ENCODE measurements at places on chromosomes 7 and 10.

- no peak for DNase-seq
These were observed 688.9 kb upstream of the POT1 start for GRCh38 chr7:125618516-125618915.

DNA sequence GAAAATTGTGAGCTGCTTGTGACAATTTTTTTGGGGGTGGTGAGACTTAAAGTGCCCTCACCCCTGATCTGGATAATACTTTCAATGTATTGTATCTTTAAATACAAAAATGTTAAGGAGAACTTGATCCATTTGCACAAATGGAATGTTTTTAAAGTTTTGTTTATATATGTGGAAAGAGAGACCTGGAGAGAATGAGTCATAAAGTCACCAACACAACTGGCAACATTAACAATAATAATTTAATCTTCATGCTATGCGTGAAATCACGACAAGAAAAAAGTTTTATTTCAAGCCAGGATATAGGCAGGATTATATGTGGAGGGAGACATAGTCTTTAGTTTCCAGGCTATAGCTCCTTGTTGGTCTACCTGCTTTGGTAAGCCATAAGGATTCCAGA is 537.5 kb downstream of the GPAM start:
- DNase-seq: no peak

- DNase-seq: no peak
These were observed 10.8 kb downstream of the UROS start for GRCh38 chr10:125812128-125812750.

GRCh38 chr7:66267249-66267648 is 62.1 kb downstream of the TPST1 start:
- DNase-seq: no peak

DNA sequence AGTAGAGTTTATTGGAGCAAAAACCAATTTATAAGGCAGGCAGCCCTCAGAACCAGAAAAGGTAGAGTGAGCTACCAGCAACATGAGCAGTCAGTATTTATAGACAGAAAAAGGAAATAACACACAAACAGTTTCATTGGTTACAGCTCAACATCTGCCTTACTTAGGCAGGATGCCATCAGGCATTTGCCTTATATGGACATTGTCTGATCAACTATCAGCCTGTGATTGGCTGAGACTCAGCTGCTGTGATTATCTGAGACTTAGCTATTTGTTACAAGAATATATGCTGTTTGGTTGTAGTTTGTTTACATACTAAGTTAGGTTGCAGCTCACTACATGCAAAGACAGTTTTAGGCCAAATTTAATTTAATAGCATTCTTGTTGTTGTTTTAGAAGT is 60.4 kb upstream of the CDK1 start:
- no peak for DNase-seq

GRCh38 chr7:47942132-47942531 is 6.1 kb downstream of the PKD1L1 start:
- no peak for DNase-seq

GRCh38 chr7:102451371-102452054 is 13.2 kb downstream of the ALKBH4 start:
- DNase-seq: no peak

DNA sequence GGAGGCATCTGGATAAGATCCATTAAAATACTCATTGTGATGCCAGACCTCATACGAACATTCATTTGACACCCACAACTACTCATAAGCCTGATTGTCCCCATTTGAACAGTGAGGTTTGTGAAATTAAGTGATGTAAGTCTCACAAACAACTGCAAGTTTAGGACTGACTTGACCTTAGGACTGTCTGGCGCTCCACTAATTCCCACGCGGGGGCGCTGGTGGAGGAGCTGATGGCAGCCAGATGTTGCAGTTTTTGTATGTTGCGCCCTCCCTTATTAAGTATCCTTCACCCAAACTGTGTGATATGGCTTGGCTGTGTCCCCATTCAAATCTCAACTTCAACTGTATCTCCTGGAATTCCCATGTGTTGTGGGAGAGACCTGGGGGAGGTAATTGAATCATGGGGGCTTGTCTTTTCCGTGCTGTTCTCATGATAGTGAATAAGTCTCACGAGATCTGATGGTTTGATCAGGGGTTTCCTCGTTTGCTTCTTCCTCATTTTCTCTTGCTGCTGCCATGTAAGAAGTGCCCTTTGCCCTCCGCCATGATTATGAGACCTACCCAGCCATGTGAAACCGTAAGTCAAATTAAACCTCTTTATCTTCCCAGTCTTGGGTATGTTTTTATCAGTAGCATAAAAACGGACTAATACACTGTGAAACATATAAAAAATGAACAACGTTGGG is 20.3 kb upstream of the TIAL1 start:
- no peak for DNase-seq

DNA sequence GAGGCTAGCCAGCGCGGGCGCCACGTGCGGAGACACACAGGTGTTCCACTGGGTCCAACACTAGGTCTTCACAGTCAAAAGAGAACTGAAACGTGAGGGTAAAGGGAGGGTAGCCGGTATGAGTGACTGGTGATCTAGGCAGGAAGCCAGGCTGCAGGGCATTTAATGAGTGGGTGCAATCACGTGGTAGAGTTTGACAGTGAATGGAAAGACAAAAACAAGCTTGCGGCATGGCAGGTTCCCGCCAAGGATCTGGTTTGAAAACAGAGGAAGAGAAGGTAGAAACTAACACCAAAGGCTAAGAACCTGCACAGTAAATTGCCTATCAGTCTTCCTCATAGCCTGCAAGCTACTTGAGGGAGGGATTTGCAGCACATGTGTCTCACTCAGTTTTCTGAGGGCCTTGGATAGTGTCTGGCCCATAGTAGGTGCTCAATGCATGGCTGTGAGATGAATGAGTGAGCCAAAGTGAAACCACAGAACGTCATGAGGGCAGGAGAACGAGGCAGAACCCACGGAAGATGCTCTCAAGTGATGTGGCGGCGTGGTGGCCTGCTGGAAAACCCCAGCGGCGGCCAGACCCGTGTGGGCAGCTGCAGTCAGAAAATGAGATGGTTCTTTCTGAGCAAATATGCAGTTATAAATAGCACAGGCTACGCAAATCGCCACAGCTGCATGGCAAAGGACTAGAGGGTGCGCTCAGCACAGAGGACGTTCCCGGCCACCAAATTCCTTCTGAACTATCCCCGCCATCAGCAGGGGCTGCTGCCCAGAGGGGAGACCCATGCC is 183.6 kb upstream of the NFE2L3 start:
- DNase-seq: peak; percentile 65

- DNase-seq: peak; percentile 43
These were observed 75.5 kb upstream of the CXCL12 start for GRCh38 chr10:44460416-44460815.

DNA sequence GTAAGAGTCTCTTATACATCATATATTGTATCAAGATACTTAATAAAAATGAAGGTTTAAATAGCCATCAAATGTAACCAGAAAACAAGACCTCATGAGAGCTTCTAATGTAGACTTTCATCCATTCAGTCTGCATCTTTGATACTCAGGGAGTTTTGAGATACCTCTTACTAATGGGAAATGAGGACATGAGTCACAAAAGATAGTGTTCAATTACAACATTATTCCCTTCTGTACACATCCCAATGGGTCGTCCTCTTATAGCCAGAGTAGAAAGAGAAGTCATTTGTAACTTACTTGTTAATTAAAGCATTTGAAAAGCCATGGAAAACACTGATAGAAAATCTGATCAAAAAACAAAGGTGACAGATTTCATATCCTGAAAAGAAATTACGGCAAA is 19.4 kb downstream of the SHTN1 start:
- DNase-seq: no peak

DNA sequence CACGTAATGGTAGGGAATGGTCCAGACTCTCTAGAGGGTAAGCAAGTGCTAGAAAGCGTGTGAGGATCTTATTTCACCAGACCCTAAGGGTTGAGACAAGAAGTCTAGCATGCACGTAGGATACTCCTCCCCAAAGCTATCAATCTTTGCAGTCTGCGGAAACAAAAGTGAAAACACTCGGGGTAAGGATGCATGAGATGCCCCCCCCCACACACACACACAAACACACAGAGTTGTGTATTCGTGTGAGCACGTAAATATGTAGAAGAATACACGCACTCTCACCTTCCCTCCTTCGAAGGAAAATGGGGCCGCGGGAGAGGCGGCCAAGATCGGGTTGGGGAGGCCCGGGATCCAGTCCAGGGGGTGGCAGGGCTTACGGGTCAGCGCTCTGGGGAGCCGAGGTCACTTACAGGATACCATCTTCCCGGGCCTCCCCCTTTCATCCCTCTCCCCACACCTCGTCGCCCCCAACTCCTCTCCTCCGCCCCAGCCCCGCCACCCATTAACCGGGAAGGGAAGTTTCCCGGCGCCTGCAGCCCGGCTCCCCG is 455 bp downstream of the CUL2 start:
- DNase-seq: peak; percentile 51

DNA sequence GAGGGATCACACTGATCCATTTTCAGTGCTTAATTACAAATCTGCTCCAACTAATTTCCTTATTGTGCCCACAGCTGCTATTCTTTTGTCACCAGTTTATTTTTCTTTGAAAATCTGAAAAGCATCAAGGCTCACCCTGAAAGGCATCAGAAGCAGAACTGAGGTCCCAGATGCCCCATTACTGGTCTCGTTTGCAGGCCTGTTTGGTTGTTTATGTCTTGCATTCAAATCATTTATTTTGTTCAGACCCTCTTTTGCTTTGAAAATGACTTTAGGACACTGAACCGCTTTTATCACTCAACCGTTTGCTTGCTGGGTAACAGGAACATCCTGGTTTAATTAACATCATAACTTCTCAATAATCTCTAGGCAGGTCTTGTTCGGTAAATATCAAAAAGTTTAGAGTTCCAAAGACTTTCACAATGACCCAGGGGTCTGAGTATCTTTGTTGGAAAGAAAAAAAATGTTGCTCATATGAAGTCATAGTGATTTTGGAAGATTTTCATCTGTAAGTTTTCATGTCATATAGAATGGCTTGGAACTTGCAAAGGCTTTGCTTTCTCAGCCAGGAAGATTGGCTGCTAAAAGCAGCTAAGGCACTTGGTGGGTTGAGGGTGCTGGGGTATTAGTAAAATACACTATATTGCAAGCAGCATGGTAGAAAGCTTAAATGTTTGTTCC is 398.3 kb upstream of the NPVF start:
- no peak for DNase-seq

GRCh38 chr10:97207756-97208346 is 22.1 kb upstream of the SLIT1 start:
- DNase-seq: no peak

DNA sequence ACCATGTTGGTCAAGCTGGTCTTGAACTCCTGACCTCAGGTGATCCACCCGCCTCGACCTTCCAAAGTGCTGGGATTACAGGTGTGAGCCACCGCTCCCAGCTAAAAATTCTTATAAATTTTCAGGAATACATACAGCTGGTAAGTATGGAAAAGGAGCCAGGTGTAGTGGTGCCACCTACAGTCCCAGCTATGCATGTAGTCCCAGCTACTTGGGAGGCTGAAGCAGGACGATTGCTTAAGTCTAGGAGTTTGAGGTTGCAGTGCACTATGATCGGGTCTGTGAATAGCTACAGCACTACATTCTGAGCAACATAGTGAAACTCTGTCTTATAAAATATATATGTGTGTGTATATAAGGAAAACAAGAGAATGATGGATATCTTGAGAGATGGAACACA is 19.0 kb downstream of the LDB1 start:
- DNase-seq: no peak

- DNase-seq: no peak
These were observed 26.1 kb downstream of the FAM53B start for GRCh38 chr10:124717911-124718741.

DNA sequence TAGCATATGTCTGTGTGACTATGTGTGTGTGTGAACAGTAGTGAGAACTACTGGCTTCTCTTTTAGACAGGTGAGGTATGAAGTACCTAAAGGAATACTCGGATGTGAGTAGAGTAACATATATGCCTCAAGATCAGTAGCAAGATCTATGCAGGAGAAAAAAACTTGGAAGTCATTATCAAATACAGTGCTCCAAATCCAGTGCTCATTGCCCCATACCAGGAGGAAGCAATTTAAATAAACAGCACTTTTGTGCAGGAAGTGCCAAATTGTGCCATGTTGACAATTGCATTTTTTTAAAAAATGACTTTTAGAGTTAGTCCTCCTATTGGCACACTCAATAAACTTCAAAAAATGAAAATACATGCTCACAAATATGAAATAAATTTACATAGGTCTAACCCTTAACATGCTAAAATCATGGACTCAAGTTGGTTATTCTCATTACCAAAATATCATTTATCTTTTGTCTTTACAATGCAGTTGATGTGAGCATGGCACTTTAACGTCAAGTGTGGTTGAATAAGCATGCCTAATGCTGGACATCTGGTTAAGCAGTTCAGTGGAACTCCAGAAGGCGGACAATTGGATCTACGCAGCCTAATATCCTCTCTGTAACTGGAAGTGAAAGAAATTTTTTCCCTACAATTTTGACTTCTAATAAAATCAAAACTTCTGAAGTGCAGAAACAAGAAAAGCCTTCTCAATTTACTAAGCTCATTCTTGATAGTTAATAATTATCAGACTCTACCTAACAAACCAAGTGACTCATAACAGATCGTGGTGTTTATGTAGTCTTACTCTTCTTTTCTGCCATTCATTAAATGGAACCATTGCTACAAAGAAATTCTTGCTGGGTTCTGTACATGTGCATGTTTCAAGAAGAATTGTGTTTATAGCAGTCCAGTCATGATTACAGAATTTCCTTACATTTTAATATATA is 195.2 kb downstream of the MDFIC start:
- no peak for DNase-seq

Measured in right forelimb (tissue), 1 donor.